ENCODE measurements at places on chromosomes 7 and 10. TPM values are rescaled to one million over a fixed set of nuclear protein-coding genes. Genes with fewer than 3 reads are reported as not detected.

GRCh38 chr7:155288055-155288454, 9.6 kb upstream of the INSIG1 start:
- DNase-seq: no peak

GRCh38 chr7:36214608-36215456, 61.8 kb downstream of the EEPD1 start:
- DNase-seq: no peak

Gene TMEM26
- not detected for total RNA-seq

Gene CCDC146
- total RNA-seq: 11.5 TPM

Gene CALML3
- total RNA-seq: 13.5 TPM

All from breast epithelium (tissue), 4 donors.